Right atrium auricular region (tissue), 2 donors: ENCODE measurements at places on chromosomes 2 and 18. TPM values are rescaled to one million over a fixed set of nuclear protein-coding genes. Genes with fewer than 3 reads are reported as not detected.

DNA sequence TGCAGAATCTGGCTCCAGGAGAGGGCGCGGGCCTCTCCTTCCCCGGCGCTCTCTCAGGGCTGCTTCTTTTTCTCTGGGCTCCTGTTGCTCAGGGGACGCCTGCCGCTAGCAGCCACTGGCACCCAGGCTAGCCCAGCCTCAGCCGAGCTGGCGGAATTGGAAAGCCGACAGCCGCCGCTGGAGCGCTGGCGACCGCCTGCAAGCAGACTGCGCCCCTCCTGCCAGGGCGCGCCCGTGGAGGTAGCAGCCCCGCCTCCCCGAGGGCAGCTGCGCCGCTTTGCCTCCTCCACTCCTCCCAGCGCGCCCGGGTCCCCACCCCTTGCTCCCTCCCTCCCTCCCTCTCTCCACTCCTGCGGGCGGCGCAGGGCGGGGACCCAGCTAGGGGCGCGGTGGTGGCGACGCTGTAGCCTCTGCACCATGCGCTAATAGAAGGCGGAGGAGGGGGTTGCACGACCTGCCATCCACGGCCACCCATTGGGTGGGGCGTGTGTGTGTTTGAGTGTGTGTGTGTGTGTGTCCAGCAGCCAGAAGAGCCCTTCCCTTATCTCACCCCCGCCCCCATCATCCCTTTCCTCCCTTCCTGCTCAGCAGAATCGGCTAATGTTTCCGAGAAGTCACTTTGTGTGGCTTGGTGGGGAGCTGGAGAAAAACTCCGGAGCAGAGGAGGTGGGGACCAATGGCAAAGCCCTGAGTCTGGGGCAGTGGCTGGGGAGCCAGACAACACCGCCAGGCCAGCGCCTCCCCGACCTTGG, at the start of gene SCN9A:
Gene SCN9A (minus strand): TSS at position 209 of the 752 bp plus-strand sequence. CDS start 64,188 bp downstream, outside the sequence.
- H3K27me3 ChIP-seq: no peaks in the 10 kb centered on the region
- peak within 1 kb of the TSS; percentile 62 for H3K4me3 ChIP-seq
- peak within 1 kb of the TSS; percentile 10 for H3K27ac ChIP-seq
- H3K4me1 ChIP-seq: peaks cover 17% of the 10 kb centered on the region

DNA sequence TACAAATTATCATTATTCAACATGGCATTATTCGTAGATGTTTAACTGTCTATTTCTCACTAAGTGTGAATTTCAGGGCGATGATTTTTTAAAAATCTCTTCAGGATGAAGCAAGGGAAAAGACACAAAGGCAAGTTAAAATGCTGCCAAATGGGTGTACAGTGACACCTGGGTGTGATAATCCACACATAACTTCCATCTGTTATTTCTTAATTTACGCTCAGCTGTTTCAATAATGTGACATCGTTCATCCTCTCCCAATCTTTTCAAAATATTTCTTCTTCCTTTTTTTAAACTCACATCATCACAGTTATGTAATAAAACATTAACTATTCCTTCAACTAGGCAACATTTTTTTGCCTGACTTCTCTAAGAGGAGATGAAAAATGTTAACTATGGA, 10.6 kb downstream of the PDE1A start:
- no peaks in the 10 kb centered on the region for H3K36me3 ChIP-seq
- H3K27ac ChIP-seq: no peak overlapping the region
- no peaks in the 10 kb centered on the region for H3K27me3 ChIP-seq
- H3K4me1 ChIP-seq: no peaks in the 10 kb centered on the region

DNA sequence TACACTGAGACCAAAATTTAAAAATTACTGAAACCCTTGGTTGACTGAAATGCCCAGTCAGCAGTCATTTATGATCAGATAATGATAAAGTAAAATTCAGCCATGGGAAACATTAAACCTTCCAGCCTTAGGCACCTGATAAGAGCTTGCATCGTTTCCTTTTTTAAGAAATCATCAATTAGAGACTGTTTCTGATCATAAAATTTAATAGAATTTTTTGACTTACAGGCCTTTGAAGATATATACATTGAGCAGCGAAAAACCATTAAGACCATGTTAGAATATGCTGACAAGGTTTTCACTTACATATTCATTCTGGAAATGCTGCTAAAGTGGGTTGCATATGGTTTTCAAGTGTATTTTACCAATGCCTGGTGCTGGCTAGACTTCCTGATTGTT, 99.6 kb upstream of the CSRNP3 start:
- DNase-seq: no peak
- no peaks in the 10 kb centered on the region for H3K27me3 ChIP-seq
- H3K36me3 ChIP-seq: no peaks in the 10 kb centered on the region
- no peak overlapping the region for H3K27ac ChIP-seq

DNA sequence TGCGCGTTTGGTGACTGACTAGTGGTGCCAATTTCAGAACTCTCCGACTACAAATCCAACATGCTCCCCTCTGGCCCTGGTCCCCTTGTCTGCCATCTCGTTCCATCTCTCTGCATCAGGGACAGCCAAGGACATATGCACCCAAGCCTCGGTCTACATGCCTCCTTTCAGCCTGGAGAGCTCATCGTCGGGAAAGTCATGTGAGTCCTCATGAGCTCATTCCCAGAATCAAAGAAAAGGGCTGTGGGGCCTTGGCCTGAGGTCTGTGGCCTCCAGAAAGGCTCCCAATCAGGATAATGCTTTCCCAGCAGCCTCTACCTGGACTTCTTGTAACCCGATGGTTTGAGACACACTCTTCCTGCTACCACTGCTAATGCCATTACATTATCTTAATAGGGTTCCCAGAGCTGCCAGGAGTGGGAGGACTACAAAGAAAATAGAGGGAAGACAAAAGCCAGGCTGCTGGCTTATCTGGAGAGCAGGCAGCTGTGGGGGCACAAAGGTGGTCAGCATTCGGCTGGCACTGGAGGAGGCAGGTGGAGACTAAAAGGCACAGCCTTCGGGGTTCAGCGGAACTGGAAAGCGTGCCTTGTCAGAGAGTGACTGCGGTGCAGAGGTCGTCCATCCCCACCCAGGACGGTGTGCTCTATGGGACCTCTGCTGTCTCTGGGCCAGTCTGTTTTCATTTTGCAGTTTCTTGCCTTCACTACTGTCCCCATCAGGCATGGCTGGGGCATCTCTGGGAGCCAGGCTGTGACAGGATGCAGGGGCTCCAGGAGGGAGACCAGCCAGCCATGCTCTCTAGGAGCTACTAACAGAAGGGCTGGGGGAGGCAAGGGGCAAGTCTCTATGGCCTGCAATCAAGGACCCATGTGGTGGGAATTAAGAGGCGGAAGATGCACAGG, 104.4 kb upstream of the SMAD2 start:
- no peak overlapping the region for H3K4me3 ChIP-seq
- H3K27me3 ChIP-seq: no peaks in the 10 kb centered on the region
- H3K27ac ChIP-seq: no peak overlapping the region
- H3K4me1 ChIP-seq: no peaks in the 10 kb centered on the region

- no peak for DNase-seq
- no peaks in the 10 kb centered on the region for H3K4me1 ChIP-seq
Measured at GRCh38 chr18:35050028-35050546, 8.9 kb downstream of the MAPRE2 start.

DNA sequence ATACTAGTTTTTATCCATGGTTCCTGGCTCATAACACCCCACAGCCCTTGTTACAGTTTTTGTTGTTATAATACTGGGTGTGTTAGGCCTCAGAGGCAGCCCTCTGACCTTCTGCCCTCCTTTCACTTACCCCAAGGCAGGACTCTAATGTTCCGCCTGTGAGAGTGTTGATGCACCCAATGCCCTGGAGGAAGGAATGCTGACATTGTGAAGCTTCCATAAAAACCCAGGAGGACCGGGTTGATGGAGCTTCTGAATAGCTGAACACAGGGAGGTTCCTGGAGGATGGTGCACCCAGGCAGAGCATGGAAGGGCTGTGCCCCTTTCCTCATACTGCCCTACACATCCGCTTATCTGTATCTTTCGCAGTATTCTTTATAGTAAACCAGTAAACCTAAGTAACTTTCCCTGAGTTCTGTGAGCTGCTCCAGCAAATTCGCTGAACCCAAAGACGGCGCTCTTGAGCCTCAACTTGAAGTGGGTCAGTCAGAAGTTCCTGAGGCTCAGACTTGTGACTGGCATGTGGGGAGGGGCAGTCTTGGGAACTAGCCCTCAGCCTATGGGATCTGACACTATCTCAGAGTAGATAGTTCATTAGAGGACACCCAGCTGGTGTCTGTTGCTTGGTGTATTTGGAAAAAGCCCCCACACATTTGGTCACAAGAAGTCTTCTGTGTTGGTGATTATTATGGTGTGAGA, 10.4 kb downstream of the STON1 start:
- H3K4me3 ChIP-seq: no peak overlapping the region
- no peak overlapping the region for H3K27ac ChIP-seq
- no peak for DNase-seq
- H3K27me3 ChIP-seq: no peaks in the 10 kb centered on the region
- H3K4me1 ChIP-seq: peaks cover 11% of the 10 kb centered on the region

- no peaks in the 10 kb centered on the region for H3K36me3 ChIP-seq
- H3K4me3 ChIP-seq: no peak overlapping the region
- no peak overlapping the region for H3K27ac ChIP-seq
- peaks cover 5% of the 10 kb centered on the region for H3K4me1 ChIP-seq
- H3K27me3 ChIP-seq: no peaks in the 10 kb centered on the region
Measured at GRCh38 chr18:62777814-62778213, 62.5 kb downstream of the PHLPP1 start.

- no peaks in the 10 kb centered on the region for H3K27me3 ChIP-seq
- H3K4me3 ChIP-seq: no peak overlapping the region
- H3K27ac ChIP-seq: no peak overlapping the region
- H3K4me1 ChIP-seq: no peaks in the 10 kb centered on the region
Measured at GRCh38 chr2:13545320-13545719, 828.6 kb downstream of the TRIB2 start.

GRCh38 chr2:65666156-65666725, 233.8 kb upstream of the SPRED2 start:
- no peak overlapping the region for H3K4me3 ChIP-seq
- DNase-seq: no peak
- H3K27me3 ChIP-seq: no peaks in the 10 kb centered on the region
- no peaks in the 10 kb centered on the region for H3K4me1 ChIP-seq
- H3K36me3 ChIP-seq: no peaks in the 10 kb centered on the region
- H3K27ac ChIP-seq: no peak overlapping the region

GRCh38 chr2:160694631-160695030, 201.0 kb upstream of the RBMS1 start:
- no peaks in the 10 kb centered on the region for H3K36me3 ChIP-seq
- no peaks in the 10 kb centered on the region for H3K4me1 ChIP-seq
- no peak for DNase-seq
- H3K27ac ChIP-seq: no peak overlapping the region
- no peaks in the 10 kb centered on the region for H3K27me3 ChIP-seq
- H3K4me3 ChIP-seq: no peak overlapping the region

- no peak for DNase-seq
- no peak overlapping the region for H3K27ac ChIP-seq
- H3K36me3 ChIP-seq: no peaks in the 10 kb centered on the region
- no peak overlapping the region for H3K4me3 ChIP-seq
Measured at GRCh38 chr18:47724186-47724975, 206.1 kb downstream of the SMAD2 start.

GRCh38 chr2:19786408-19787058, 115.2 kb downstream of the TTC32 start:
- no peaks in the 10 kb centered on the region for H3K36me3 ChIP-seq
- no peak overlapping the region for H3K27ac ChIP-seq
- H3K4me1 ChIP-seq: peaks cover 12% of the 10 kb centered on the region
- DNase-seq: no peak

DNA sequence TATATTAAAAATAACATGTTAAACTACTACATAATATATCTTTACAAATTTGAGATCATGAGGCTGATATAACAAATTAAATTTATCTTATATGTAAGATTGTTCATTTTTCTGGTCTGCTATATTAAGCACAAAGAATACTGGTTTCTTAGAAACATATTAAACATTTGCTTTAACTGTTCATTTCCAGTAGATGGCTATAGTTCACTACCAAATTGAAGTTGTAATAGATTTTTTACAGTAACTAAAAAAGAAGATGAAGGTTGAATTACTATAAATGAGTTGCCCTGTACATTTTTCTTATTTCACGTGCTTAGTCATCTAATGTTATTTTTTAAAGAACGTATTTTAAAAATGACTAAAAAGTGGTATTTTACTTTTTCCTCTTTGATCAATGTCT, 57.0 kb downstream of the ZNF407 start:
- H3K27ac ChIP-seq: no peak overlapping the region
- no peaks in the 10 kb centered on the region for H3K36me3 ChIP-seq
- no peak overlapping the region for H3K4me3 ChIP-seq
- no peaks in the 10 kb centered on the region for H3K4me1 ChIP-seq

GRCh38 chr2:67437114-67437513, 40.0 kb downstream of the ETAA1 start:
- H3K27ac ChIP-seq: no peak overlapping the region
- no peak overlapping the region for H3K4me3 ChIP-seq
- DNase-seq: no peak
- no peaks in the 10 kb centered on the region for H3K36me3 ChIP-seq
- no peaks in the 10 kb centered on the region for H3K4me1 ChIP-seq

DNA sequence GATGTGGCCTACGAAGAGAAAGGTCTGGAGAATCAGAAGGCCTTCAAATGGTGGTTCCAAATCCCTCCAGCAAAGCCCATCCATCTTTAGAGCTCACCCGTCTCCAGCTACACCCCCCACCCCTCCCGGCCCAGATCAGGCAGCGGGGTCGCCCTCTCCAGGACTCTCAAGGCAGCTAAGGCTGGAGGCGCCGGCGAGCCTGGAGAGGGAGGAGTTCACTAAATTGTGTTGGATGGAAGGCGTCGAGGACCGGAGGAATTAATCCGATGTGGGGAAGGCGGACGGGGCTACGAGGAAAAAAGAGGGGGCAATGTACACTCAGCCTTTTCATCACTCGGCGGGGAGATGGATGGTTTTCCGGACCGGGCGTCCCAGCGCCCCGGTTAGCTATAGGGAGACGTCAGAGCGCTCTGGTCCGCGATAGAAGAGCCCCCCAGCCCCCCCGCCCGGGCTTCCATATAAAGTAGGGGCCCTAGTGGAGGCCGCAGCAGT, at the start of gene GRP:
Gene GRP (plus strand): TSS at position 487 of the 492 bp plus-strand sequence. CDS start 108 bp downstream, outside the sequence.
- H3K27ac ChIP-seq: no peak within 1 kb of the TSS
- no peak within 1 kb of the TSS for H3K4me3 ChIP-seq
- DNase-seq: no peak
- no peaks in the 10 kb centered on the region for H3K36me3 ChIP-seq
- no peaks in the 10 kb centered on the region for H3K4me1 ChIP-seq

C1GALT1C1L gene
- total RNA-seq: 2.1 TPM

UGGT1 gene
- 33.5 TPM for total RNA-seq

PIEZO2 gene
- total RNA-seq: 0.63 TPM

MBP gene
- 15.8 TPM for total RNA-seq
